ENCODE measurements at places on chromosomes 11 and 22.

GRCh38 chr11:103798446-103798845 lies 238.0 kb upstream of the DDI1 start:
- DNase-seq, result no peak

- DNase-seq, result no peak
Measured at GRCh38 chr11:105164208-105164607, 24.6 kb upstream of the CARD18 start.

- DNase-seq, result no peak
Measured at GRCh38 chr11:119373059-119373920, 8.2 kb downstream of the USP2 start.

DNA sequence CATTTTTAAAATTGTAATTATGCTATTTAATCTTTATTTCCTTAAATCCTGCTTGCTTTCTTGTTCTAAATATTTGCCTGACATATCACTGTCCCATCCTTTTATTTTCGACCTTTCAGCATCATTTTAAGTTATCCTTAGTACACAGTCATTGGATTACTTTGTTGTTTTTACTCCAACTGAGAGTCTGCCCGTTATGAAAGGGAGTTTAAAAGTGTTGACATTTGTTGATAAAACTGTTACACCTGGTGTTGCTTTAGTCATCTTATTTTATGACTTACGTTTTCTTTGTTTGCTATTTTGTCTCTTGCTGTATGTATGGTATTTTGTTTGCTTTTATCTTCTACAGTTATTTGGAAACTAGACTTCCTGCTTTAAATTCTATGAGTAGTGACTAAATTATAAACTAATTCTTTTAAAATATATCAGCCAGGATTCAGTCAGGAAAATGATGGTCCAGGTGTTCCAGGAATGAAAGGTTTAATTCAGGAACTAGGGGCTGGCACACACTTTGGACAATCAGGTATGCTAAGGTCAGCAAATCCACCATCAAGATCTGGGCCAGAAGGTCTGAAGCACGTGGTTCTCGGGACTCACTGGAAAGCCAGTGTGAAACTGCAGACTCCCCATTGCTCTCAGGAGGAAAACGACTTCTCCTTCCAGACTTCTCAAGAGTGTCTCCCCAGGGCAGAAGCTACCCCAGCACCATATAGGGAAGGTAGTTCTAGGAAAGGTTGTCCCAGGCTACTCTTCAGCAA lies 86.0 kb downstream of the RASSF10 start:
- no peak for DNase-seq

DNA sequence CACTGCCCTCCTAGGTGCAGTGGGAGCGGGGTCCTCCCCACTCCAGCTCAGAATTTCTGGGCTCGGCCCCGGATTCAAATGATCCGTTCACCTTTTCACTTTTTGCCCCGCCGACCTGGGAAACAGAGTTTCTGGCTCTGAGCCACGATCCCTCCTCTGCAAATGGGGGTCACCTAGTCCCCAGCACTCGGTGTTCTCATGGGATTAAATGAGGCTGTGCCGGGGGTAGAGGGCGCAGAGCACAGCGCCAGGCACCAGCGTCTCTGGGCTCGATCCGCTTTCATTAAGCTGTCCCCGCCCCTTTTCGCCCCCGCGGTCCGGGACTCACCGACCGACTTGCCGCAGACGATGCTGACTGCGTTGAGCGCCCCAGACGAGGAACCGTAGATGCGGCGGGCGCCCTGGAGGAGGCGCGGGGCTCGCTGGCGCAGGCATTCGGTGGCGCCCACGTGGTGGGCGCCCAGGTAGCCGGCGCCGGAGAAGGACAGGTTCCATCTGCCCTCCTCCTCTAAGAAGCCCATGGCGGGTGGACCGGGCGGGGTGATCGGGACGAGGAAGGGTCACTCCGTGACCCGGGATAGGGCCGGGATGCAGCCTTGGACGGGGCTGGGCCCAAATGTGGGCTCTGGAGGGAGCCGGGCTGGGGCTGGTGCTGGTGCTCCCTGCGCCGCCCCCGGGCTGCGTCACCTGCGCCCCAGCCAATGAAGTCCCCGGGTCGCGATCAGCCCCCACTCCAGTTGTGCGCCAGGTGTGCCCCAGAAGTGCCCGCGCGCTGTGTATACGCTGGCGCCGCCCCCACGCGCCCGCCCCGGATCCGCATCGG lies at the start of gene PNPLA5:
PNPLA5 (minus strand) TSS at position 654 of the 823 bp plus-strand sequence; CDS start at position 521, 133 bp downstream.
- DNase-seq, result peak; percentile 69

- DNase-seq, result no peak
Measured at GRCh38 chr11:36471577-36471976, 38.5 kb downstream of the TRAF6 start.

DNA sequence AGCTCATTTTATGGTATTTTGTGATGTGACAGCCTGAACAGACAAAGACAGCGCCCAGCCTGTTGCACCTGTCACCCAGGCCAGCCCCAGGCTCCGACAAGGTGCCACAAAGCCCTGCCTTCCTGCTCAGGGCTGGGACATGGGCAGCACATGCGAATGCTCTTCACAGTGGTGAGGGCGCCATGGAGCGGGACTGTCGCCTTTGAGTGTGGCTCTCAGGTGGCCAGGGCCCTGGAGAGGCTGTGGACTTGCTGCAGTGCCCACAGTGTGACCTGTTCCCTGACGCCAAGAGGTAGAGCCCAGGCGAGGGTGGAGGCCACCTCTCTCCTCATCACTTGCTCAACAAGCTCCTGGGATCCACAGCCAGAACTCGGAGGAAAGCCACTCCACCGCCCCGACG lies 346.3 kb downstream of the SHANK2 start:
- no peak for DNase-seq

DNA sequence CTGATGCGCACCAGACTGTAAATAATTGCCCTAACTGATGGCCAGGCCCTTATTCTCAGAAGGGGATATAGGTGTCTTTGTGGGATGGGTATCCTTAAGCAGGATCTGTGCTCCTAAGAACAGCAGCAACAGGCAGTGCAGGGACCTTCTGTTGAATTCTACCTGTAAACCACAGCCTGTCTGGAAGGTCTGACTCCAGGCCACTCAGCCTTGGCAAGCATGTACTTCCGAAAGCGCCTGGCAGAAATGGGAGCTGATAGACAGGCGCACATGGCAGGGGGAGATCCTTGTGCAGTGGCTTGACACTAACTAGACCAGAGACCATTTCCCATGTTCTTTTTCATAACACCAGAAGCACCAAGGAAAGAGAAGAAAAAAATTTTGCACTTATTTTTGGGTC lies 59.0 kb downstream of the C22orf31 start:
- DNase-seq, result no peak

GRCh38 chr22:29912605-29913398 lies 29.8 kb downstream of the MTMR3 start:
- DNase-seq, result no peak

- no peak for DNase-seq
Measured at GRCh38 chr11:120197251-120197891, 13.5 kb upstream of the OAF start.

GRCh38 chr11:88377646-88378045 lies 40.1 kb upstream of the CTSC start:
- DNase-seq, result no peak

DNA sequence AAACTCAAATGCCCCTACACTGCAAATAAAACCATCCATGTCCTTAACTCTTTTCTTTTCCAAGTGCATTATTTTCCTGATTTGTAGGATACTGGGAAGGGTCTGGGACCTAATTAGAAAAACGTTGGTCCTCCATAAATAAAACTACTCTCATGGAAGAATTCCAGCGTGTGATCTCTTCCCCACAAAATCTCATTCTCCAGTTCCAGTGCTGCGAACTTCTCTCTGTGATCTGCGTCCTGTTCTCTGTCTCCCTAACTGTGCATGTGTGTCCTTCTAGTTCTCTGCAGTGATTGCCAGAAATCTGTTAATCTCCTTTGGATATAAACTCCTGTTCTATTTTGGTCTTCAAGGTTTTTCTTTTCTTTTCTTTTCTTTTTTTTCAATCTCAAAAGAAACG lies 148.1 kb downstream of the BBOX1 start:
- DNase-seq, result no peak

GRCh38 chr22:30868663-30869385 lies 99.8 kb downstream of the MORC2 start:
- peak; percentile 78 for DNase-seq

DNA sequence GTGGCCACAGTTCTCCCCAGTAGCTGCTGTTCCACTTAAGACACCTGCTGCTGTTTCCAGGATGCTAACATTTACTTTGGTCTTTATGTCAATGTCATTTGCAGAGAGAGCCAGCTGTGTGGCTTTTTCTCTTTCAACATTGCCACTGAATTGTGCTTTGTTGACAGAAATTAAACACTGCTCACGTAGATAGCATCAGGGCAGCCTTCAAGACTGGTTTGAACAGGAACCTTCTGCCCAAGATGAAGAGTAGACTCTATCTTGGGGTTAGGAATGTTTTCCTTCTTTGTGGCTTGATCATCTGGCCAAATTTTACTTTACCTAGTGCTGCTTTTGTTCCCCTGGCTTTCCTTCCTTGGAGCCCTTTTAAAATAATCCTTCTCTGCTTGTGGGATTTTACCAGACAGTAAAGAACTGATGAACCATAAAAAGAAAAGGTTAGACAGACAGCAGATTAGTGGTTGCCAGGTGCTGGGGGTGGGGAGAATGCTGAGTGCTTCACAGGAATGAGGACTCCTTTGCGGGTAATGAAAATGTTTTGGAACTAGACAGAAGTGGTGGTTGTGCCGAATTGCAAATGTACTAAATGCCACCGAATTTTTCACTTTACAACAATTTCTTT lies 22.7 kb upstream of the XBP1 start:
- no peak for DNase-seq

DNA sequence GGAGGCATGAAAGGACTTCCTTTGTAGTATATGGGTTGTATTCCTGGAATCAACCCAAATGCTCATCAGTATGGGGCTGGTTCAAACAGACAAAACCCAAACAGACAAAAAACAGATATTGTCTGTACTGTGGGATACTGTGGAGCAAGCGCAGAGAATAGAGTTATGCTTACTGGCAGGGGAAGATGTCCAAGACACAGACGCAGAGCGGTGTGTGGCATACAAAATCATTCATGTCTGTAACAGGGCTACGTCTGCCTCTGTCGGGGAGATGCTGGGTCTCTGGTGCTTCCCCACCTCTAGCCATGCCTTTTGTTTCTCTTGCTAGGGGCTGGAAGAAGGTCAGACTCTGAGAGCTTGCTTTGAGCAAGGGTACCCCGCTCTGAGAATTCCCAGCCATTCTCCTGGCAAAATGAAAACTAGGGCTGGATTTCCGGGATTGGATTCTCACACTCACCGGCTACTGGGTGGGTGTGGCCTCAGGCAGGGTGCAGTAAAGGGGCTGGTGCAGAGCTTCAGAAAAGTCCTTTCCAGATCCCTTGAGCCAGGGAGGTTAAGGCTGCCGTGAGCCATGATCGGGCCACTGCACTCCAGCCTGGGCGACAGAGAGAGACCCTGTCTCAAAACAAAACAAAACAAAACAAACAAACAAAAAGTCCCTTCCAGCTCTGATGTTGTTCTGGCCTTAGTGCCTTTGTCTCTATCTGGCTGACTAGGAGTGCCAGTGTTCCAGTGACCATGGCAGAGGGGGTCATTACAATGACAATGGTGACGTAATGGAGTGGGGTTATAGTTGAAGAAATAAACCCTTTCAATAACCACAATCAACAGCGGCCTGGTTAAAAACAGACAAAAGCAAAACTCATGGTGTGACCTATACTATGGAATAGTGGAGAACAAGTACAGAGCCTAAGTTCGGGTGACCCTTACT lies 2.9 kb upstream of the ABCC8 start:
- DNase-seq, result peak; percentile 51

- no peak for DNase-seq
Measured at GRCh38 chr22:44926124-44926475, 83.7 kb downstream of the PHF21B start.

- no peak for DNase-seq
Measured at GRCh38 chr11:111939836-111940604, 2.9 kb downstream of the DIXDC1 start.

DNA sequence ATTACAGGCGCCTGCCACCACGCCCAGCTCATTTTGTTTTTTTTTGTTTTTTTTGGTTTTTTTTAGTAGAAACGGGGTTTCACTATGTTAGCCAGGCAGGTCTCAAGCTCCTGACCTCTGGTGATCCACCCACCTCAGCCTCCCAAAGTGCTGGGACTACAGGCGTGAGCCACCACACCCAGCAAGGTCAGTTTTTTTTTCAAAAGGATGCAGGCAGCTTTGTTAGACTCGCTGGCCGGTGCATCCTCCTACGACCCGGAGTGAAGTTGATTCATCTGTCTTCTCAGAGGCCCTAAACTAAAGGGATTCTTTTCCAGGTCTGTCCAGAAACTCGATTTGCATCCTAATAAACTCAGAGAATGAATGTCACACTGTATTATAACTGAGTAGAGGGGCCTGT lies 182.3 kb downstream of the DBX1 start:
- DNase-seq, result no peak

DNA sequence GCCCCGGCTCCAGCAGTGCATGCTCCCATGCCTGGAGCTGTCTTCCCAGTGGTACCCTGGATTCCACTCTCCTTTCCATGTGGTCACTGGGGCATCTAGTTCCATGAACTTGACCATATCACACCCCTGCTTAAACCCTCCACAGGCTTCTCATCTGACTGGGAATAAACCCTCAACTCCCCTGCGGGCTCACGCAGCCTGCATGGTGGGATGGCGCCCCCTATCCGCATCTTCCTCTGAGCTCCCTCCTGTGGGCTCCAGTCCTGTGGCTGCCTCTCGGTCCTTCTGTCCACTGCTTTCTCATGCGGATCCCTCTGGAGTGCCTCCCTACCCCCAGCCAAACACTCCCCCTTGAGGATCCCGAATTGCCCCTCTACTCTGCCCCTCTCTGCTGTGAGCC lies 41.4 kb upstream of the TTLL12 start:
- DNase-seq, result no peak

- no peak for DNase-seq
Measured at GRCh38 chr22:33354928-33355327, 296.7 kb upstream of the SYN3 start.

DNA sequence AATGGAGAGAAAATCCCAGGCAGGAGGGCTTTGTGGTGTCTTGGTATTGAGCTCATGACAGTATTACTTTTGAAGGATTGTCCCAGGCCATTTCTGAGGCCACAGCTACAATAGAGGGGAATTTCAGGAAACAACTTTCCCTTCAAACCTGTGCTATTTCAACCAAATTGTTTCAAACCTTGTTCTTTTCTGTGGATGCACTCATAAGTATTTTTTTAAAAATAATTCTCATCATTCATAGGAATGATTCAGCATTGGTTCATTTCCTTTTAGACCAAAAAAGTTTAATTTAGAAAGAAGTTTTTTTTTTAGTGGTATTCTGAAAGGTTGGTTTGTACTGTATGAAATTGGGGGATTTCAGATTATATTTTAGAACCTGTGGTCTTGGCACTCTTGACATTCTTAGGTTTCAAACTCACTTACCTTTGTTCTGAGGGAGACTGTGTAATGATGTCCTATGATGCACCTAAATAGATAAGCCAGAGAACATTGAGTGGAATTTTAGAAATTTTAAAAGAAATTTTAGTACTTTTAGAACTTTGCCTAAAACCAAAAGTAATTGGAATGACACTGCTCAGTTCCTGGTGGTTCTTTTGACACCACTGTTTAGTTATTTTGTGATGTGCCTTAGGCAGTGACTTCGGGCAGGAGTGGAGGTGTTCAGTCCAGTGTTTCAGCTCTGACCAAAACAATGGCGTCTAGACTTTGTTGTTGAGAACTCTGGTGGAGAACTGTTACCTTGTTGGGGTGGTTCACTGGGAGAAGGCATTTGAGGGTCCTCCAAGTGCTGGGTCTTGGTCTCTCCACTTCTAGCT lies 12.2 kb downstream of the TEAD1 start:
- DNase-seq, result no peak
